ENCODE measurements at places on chromosomes 1 and 21.
A peak's percentile ranks its signal among the peaks of the same experiment; 100 is the strongest.

GRCh38 chr1:231806623-231807495 is 180.3 kb downstream of the DISC1 start:
- peak; percentile 11 for DNase-seq

DNA sequence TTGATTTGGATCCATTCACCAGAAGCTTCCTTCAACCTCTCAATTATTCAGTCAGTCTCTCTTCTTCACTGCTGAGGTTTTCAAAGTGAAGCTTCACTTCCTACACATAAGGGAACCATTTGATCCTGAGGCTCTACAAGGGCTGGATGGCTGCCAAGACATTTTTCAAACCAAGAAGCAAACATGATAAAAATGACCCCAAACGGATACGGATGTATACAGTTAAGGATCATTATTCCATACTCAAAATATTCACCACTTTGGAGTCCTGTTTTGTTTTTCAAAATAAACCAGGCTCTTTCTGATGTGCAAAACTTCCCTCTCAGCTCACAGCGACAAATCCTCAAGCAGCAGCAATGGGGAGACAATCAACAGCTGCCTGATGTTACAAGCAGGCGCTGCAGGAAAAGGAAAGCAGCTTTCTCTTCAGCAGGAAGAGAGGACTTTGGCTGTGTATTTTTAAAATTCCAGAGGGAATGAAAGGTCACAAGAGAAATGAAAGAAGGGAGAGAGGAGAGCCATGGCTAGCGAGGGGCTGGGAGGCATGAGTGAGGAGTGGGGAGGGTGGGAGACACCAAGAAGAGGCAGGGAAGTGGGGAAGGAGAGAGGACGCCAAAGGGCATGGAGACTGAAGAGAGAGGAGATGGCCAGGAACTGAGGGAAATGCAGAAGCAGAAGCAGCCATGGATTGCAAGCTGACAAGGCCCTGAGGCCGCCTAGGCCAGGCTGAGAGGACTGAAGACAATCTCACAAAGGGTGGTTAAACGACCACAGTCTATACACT is 145.4 kb downstream of the SLC45A1 start:
- no peak for DNase-seq

DNA sequence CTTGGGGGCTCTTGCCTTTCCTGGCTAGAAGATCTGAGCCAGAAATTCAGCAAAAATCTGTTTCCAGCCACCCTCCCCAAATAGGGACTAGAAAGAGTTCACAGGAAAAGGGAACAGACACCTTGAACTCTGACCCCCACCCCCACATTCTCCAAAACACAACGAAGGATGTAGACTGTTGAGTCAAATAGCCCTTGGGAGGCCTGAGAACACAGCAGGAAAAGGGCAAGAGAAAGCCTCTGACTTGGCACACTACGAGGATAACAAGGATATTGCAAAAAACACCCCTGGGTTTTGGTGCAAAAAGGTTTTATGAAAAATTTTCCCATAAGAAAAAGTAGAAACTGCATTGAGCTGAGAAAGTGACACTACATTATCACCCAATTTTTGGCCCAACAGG is 1.9 kb upstream of the YRDC start:
- no peak for DNase-seq

DNA sequence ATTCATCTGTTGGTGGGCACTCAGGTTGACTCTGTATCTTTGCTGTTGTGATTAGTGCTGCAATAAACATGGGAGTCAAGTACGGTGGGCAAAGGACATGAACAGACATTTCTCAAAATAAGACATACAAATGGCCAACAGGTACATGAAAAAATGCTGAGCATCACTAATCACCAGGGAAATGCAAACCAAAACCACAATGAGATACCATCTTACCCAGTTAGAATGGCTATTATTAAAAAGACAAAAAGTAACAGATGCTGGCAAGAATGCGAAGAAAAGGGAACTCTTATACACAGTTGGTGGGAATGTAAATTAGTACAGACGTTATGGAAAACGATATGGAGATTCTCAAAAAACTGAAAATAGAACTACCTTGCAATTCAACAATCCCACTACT is 98.9 kb downstream of the TMEM53 start:
- no peak for DNase-seq

DNA sequence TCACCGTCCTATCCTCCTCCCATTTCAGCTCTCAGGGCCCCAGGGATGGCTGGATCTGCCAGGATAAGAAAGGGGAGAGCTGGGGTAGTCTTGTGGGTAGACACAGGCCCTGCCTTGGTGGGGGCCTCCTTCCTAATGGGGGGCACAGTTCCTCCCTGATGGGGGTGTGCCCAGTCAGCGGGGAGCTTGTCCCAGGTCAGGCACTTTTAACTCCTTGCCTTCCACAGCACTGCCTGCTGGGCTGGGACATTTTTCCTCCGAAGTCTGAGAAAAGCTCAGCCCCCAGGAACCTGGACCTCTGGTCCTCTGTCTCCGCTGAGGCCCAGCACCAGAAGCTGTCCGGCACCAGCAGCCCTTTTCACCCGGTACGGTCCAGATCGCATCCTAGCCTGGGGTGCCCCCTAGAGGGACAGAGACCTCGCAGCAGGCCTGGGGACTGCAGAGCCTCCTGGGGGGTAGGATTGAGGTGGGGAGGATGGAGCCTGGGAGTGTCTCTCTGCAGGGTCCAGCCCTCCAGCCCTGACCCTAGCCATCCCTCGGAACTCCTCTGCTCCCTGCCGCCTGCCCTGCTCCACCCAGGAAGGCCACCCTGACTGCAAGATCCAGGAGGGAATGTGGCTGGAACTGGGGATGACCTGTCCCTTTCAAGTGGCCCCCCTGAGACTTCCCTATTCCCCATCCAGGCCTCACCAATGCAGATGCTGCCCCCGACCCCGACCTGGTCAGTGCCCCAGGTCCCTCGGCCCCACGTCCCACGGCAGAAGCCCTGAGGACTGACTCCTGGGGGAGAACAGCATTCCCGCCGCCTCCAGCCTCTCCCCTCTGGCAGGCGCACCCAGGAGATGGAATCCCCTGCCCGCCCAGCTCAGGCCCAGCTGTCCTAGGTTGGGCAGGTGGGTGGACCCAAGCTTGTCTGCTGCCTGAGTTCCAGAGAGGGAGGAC is 12.0 kb downstream of the MIIP start:
- no peak for DNase-seq

- no peak for DNase-seq
These were observed 1.4 kb downstream of the HTR1D start for GRCh38 chr1:23215751-23216449.

DNA sequence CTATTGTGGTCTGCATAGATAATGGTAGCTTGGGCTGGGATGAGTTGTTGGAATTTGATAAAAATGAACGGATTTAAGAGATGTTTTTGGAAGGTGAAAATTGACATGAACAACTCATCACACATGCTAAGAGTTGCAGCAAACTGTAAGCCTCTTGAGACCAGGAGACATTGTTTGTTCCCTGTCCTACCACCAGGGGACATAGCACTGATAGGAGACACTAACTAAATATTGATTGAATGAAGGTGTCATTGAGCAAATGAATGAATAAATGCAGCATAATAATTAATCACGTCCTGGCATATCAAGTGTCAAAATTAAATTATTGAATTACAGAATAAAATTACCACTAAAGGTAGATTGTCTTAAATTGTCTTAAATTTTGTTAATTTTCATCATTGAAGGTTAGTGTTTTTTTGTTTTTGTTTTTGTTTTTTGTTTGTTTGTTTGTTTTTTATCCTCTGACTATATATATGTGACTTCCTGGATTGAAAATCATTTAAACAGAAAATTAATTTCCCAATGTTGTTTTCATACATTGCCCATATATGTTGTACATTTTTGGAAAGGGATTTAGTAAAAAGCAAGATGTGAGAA is 285.3 kb upstream of the C1orf105 start:
- no peak for DNase-seq

DNA sequence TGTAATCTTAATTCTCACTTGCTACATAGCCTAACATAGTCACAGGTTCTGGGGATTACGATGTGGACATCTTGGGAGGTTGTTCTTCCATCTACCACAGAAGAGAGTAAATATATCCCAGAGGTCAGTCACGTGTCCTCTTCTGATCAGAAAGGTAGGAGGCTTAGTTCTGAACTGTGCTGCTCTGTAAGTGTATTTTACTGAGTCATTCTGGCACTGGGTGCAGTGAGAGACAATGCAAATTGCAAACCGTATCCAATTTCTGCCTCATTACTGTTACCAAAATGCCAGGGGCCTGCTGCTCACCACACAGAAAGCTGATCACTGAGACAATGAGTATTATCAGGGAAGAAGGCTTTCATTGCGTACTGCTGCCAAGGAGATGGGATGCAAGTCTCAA is 104.0 kb downstream of the GABPA start:
- DNase-seq, result no peak

GRCh38 chr1:37430103-37430985 is 44.0 kb upstream of the ZC3H12A start:
- DNase-seq, result no peak

- no peak for DNase-seq
These were observed 22.8 kb downstream of the ECE1 start for GRCh38 chr1:21267191-21268077.

- DNase-seq, result no peak
These were observed 29.6 kb downstream of the CRYAA start for GRCh38 chr21:43198376-43198775.

- no peak for DNase-seq
These were observed 63.7 kb upstream of the ANGPTL1 start for GRCh38 chr1:178934546-178934945.

- DNase-seq, result peak; percentile 8
These were observed 459.1 kb downstream of the DPYD start for GRCh38 chr1:97461782-97462181.

DNA sequence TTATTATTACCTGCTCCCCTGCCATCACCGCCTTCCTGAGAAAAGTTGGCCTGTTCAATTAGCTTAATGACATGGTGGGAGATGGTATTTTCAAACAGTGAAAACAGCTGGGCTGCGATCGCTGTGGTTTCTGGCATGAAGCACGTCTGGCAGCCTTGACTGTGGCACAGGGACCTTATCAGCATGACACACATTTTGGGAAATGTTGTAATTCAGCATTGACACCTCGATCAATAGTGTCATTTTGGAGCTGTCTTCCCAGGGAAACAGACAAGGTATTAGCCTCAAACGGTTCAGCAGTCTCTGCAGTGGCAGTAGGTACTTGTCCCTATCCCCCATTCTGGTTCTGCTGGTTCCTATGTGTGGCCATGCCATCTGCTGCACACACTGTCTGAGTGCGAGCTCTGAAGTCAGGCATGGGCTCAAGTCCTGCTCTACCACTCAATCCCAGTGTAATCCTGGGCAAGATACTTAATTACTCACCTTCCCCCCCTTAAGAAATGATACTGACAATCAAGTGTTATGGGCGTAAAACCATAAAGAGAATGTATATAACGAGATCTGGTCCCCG is 154.5 kb upstream of the KCND3 start:
- DNase-seq, result no peak
